Astrocyte of the spinal cord (primary cell): ENCODE measurements at places on chromosomes 12 and 14.

DNA sequence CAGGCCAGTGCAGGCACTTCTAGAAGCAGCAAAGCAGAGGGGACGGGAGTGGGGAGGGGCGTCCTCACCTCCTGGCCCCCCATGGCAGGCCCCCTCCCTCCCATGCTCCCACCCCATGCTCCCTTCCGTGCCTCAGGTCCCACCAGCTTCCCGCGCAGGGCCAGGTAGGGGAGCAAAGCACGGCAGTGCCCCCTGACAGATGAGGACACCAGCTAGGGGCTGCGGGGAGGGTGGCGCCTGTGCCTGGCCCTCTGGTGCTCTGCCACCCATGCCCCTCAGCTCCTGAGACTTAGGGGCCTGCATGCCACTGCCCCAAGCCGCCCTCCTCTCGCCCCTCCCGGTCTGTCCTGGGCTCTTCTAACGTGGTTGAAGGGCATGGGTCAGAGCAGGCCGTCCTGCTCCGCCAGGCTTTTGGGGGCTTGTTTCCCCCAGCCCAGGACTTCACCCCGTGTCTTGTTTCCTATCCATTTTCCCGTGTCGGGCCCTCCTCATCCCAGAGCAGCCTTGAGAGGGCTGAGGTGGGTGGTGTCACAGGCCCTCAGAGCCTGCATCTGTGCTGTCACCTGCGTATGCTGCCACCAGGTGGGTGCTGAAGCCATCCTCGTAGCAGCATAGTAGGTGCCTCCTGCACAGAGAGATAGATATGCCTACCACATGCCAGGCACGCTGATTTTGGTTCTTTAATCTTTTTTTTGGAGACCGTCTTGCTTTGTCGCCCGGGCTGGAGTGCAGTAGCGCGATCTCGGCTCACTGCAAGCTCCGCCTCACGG lies 10.2 kb downstream of the TRMT61A start:
- DNase-seq, result no peak

- DNase-seq, result no peak
Observed at GRCh38 chr12:67637718-67638117, 10.8 kb upstream of the DYRK2 start.

DNA sequence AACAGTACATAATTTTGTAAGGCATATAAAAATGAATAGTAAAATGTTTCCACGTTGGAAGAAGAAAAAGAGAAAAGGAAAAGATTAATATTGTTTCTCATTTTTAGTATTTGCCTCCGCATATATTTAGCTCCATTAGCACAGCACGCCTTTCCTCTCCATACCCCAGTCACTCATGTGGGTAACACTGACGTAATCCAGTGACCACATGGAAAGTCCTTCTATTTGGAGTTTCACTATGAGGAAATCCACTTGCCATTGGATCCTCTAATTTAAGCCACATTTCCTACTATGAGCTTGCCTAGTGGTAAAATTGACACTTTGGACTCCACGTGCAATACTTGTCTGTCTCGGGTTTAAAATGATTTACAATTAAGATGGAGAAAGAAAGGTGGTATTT lies 5.7 kb upstream of the SLCO1A2 start:
- no peak for DNase-seq

DNA sequence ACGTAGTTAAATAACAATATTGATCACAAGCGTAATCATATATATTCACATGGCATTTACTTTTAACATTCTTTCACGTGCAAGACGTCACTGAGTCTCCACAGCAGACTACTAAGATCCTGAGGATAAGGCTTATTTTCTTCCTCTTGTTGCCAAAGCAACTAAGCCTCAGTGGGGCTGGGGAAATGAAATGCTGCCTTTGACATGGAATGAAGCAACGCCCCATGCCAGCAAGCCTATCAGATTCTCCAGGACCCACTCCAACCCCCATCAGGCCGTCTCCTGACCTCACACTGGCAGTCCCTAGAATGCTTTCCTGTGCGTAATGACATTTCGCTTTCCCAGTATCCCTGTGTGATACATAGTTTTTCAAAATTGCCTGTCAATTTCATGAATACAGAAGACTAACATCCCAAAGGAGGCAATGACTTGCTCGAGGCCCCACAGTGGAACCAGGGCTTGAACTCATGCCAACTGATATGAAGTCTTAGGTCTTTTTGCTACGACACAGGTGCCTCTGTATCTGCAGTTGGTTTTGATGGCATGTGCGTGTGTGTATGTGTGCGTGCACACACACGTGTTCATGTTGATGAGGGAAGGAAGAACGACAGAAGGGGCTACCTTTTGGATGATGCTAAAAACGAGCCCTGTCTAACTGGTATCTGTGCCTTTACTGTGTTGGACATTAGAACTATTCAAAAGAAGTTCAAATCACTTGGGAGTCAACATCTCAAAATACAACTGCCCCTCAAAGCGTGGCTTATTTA lies 239.1 kb downstream of the VRK1 start:
- DNase-seq, result no peak

DNA sequence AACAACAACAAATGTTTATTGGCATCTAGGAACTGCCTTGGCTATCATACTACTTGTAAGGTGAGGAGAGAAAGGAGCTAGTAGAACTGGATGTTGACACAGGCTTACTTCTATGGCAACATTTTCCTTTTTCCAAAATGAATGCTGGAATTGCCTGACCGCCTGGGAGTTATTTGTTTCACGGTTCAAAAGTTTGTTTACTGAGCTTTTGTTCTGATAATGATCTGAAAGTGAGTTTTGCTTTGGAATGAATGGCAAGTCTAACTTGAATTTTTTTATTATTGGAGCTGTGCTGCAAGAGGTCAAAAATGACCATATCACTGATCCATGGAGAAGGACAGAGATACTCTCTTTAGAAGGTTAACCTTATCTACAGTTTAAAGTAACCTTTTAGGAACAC lies 183.5 kb upstream of the CAND1 start:
- DNase-seq, result no peak

GRCh38 chr12:25725931-25726330 lies 172.8 kb upstream of the LMNTD1 start:
- DNase-seq, result peak; percentile 16

GRCh38 chr12:46391630-46392029 lies 19.1 kb upstream of the SLC38A2 start:
- peak; percentile 51 for DNase-seq

GRCh38 chr14:56992332-56992820 lies 182.1 kb upstream of the OTX2 start:
- no peak for DNase-seq

- no peak for DNase-seq
Observed at GRCh38 chr14:104582662-104583061, 3.1 kb downstream of the C14orf180 start.

GRCh38 chr14:70789361-70789760 lies 20.0 kb downstream of the MAP3K9 start:
- peak; percentile 47 for DNase-seq

GRCh38 chr12:108180255-108181094 lies 51.4 kb downstream of the WSCD2 start:
- DNase-seq, result no peak

DNA sequence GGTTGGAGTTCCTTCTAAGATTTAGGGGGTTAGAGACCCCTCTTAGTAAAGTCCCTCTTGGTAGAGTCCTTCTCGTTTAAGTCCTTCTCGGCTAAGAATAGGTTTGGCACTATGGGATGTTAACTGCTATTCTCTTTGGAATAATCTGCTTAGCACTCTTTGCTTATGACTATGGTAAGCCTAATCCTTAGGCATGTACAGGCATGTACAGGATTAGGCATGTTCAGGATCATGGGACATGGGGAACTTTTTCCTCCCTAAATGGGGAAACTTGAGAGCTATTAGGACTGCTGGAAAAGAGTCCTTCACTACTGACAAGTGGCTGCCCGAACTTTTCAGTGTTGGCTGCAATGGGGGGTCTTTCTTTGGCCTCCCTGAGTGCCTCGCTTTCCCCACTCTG lies 193.3 kb downstream of the TMEM117 start:
- no peak for DNase-seq

- no peak for DNase-seq
Observed at GRCh38 chr12:78418919-78419318, 445.7 kb upstream of the SYT1 start.

DNA sequence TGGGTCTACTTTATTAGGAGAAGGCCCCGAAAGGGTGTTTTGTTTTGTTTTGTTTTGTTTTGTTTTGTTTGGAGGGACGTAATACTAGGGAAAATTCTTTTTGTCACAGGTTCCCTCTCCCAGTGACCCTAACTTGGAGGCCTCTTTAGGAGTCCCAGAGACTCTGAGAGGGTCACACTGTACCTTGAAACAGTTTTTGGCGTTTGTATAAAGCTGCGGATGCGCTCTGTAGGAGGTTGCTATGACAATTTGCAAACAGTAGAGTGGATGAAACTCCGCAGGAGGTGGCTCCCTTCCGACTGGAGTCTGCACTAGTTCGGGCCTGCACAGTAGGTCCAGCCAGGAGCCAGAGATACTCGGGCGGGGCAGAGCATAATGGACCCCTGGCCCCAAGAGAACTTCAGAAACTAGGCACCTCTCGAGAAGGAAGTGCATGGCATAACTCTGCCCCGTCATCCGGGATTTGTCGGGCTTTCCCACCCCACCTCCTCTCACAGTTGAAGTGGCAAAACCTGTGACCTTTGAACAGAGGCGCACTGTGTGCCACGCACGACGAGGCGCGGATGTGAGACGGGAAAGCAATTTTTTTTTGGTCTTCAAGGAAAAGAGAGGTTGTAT lies 1.3 kb upstream of the DYRK2 start:
- DNase-seq, result peak; percentile 24

DNA sequence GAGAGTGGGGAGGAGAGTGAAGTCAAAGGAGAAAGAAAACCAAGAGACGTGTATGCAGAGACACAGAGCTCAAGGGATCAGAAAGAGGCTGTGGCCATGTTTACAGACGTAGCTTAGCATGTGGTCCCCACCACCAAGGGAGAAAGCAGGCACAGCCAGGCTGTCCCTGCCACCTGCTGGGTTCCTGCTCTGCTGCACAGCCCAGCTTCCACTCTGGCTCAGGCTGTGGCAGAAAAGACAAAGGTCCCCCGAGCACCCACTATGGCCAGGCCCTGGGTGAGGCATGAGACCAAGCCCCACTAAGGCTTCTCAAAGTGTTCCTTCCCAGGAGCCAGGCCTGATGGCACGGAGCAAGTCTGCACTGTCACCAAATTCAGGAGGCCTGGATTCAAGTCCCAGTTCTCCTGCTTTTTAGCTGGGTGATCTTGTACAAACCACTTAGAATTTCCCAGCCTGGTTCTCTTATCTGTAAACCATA lies 25.9 kb upstream of the COL2A1 start:
- no peak for DNase-seq

DNA sequence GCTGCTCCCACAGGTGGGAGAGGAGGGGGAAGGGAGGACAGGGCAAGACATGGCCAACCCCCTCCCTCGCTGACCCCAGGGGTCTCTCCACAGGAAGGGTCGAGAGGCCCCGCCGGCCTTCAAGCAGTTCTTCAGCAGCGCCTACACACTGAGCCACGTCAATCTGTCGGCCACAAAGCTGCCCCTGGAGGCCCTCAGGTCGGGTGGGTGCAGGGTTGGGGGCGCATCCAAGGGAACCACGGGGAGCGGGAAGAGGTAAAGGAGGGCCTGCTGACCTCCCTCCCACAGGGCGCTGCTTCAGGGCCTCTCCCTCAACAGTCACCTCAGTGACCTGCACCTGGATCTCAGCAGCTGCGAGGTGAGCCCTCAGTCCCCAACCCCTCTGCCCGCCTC lies 6.1 kb downstream of the CARMIL3 start:
- DNase-seq, result no peak

- peak; percentile 89 for DNase-seq
Observed at GRCh38 chr12:75812271-75813018, 219.1 kb downstream of the PHLDA1 start.

GRCh38 chr14:53035336-53036210 lies 84.7 kb upstream of the FERMT2 start:
- DNase-seq, result no peak

GRCh38 chr14:30558675-30559555 lies at the start of gene G2E3:
Gene G2E3 (plus strand): TSS chr14:30559158. CDS start chr14:30581080, 21,922 bp downstream.
- DNase-seq, result peak; percentile 86

DNA sequence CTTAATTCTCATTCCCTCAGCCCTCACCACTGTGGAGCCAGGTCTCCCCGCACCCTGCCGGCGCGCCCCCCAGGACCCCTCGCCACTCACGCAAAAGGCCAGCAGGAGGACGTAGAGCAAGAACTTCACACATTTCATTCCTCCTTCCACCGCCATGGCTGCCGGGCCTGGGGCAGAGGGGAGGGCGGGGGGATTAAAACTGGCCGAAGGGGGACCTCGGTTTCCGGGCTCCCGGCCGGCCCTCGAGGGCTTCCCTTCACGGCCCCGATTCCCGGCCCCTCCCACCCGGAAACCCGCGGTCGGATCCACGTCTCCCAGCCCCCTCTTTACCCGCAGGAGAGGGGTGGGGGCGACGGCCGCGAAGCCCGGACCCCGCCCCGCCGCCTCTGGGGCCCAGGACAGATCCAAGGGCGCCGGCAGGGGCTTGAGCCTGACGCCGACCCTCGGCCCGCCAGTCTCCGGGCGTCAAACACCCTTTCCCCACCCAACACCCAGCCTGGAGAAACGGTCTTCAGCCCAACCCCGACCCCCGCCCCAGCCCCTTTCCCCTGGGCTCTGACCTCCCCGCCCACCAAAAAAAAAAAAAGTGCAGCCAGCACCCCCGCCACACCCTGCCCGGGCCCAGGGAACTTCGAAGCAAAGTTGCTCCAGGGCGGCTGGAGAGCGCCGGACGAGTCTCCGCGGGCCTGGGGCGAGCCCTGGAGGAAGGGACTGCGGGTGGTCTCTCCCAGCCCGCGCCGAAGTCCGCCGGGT lies 447 bp downstream of the CD63 start:
- peak; percentile 80 for DNase-seq

- DNase-seq, result peak; percentile 9
Observed at GRCh38 chr12:78155546-78155945, 324.9 kb downstream of the NAV3 start.

GRCh38 chr12:98861251-98861650 lies 216.2 kb downstream of the APAF1 start:
- DNase-seq, result no peak

- peak; percentile 9 for DNase-seq
Observed at GRCh38 chr12:110689281-110690126, 589 bp upstream of the HVCN1 start.

- peak; percentile 5 for DNase-seq
Observed at GRCh38 chr12:130765186-130765659, 49.1 kb upstream of the RIMBP2 start.

GRCh38 chr12:46384451-46385309 lies 12.1 kb upstream of the SLC38A2 start:
- no peak for DNase-seq

DNA sequence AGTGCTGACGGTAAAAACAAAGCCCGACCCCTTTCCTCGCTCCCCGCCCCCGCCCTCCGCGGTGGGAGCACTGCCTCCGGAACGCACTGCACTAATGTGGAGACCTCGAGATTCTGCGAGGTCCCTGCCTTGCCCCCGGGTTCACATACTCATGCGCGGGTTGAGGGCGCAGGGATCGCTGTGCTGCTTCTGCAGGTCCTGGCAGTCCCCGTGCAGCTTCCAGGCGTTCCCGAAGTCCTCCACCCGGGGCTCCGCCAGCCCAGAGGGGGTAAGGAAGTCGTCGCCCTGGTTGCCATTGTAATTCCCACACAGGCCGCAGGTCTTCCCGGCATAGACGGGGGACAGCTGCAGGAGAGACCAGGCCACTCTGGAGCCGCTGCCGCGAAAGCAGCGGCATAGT lies 66.8 kb downstream of the VWF start:
- DNase-seq, result no peak
